NCI-H2171 (cell line): ENCODE measurements at places on chromosomes 11 and 22.
A peak's percentile ranks its signal among the peaks of the same experiment; 100 is the strongest.

GRCh38 chr11:115207166-115207591 is 297.0 kb downstream of the CADM1 start:
- no peak for DNase-seq

- DNase-seq: peak; percentile 85
Measured at GRCh38 chr11:66479394-66480116, 679 bp upstream of the DPP3 start.

- DNase-seq: no peak
Measured at GRCh38 chr22:47295982-47296381, 533.5 kb downstream of the TBC1D22A start.

DNA sequence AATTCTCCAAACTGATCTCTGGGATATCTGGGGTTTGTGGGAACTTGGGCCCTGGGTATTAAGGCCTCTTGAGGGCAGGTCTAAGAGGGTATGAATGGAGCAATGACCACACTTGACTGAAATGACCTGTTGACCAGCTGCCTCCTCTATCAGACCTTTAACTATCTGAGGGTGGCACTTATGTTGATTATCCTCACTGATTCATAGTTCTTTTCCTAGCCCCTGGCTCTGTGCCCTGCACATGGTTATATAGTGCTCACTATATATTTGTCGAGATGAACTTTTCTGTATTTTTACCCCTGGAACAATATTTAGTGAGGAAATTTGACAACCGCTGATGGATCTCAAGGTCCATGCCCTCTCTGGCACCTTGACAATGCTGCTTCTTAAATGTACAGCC is 305.5 kb upstream of the PLET1 start:
- no peak for DNase-seq

DNA sequence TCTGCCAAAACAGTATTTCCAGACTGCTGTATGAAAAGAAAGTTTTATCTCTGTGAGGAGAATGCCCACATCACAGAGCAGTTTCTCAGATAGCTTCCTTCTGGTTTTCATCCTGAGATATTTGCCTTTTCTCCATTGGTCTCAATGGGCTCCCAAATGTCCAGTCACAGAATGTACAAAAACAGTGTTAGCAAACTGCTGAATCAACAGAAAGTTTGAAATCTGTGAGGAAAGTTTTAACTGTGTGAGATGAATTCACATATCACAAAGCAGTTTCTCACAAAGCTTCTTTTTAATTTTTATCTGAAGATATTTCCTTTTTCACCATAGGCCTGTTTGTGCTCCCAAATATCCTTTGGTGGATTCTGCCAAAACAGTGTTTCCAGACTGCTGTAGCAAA is 207.2 kb upstream of the TRIM48 start:
- DNase-seq: no peak

DNA sequence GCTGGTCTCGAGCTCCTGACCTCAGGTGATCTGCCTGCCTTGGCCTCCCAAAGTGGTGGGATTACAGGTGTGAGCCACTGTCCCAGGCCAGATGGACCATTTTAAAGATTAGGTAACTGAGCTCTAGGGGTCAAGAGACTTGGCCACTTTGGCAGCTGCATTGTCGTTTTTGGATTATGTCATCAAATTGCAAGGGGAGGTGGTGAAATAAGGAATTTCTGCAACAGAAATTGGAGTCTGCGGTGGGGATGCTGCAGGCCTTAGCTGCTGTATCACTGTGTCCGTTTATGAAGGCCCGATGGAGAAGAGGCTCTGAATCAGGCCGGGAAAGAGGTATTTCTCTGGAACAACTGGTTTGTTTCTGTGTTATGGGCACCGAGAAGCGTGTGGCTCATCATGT is 34.6 kb downstream of the PTPRJ start:
- DNase-seq: no peak

GRCh38 chr11:75450826-75451821 is 18.1 kb upstream of the KLHL35 start:
- DNase-seq: peak; percentile 73

GRCh38 chr11:129419386-129419785 is 43.7 kb downstream of the BARX2 start:
- no peak for DNase-seq

- DNase-seq: peak; percentile 52
Measured at GRCh38 chr11:76161261-76161961, 44.9 kb downstream of the WNT11 start.

- DNase-seq: no peak
Measured at GRCh38 chr11:58742981-58743880, 11.5 kb upstream of the GLYAT start.

DNA sequence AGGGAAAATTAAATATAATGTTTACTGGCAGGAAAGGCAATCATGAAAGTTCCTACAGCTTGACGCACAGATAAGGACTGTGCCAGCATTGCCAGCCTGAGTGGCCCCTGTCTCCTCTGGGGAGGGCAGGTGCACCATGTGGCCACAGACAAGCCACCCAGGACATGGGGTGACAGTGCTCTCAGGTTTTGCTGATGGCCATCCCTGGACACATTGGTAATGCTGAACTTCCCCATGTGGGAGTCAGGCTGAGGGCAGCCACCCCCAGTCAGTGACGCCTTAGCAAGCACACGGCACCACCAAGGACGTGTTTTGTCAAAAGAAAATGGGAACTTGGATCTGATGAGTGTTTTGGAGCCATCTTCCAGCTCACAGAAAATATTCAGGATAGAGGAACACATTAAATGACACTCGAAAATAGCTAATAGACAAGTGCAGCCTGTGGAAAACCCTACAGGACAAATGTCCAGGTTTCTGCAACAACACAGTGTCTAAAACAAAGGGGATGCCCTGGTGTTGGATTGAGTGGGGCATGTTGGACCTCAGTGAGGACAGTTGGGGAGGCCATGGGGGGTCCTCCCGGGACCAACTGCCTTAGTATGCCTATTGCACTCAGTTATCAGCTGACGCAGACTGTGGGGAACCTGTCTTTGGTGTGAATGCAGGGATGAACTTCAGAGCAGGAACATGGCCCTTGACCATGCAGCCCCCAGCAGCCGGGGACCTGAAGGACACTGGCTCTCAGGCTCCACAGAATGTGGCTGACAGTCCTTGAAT is 1450.5 kb downstream of the BRD1 start:
- no peak for DNase-seq

DNA sequence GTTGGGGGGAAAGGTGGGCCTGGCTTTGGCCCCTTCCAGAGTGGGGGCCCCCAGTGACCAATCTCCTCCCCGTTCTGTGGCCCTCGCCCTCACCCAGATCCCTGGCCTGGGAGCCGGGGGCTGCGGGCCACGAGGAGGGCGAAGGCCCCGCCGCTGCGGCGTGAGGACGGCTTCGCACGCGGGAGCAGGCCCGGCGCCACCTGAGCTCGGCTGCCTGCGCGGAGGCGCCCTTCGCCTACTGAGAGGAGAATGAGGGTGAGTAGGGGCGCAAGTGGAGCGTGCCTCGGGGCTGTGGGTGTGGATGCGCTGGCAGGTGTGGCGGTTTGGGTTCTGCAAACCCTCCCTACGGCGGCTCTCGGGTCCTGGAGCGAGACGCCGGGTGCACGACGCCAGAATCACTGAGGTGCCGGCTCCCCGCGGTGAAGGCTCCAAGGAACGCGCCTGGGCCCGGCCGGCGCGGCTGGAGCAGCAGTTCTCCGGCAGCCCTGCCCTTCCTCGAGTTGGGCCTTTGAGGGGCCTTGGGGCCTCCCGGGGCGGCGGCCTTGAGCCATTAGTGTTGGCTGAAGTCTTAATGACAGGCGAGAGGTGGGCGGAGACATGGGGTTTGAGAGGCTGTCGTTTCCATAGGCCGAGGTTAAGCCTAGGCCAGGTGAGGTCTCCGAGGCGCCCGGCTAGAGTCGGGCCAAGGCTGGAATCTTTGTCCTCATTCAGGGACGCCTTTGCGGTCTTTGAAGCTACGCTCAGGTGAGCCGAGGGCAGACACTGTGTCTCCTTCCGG is 65.3 kb downstream of the CTTN start:
- DNase-seq: no peak

GRCh38 chr22:27310966-27311697 is 490.4 kb downstream of the MN1 start:
- no peak for DNase-seq

DNA sequence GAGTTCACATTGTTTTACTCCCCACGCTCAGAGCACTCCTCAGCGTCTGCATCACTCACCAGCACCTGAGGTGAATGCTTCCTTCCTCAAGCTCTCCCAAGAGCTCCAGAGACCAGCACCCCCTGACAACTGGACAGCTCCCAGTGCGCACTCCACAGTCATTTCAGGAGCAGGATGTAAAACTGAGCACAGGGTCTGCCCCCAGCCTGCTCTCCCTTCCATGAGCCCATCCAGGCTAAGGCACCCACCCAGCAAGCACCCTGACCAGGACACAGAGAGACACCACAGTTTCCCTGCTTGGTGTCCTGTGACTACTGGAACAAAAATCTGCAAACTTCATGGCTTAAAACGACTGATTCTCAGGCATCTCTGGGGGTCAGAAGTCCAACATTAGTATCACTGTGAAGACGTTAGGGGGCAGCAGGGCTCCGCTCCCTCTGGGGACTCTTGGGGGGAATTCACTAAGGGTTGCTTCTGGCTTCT is 3.3 kb downstream of the SCGB1D2 start:
- DNase-seq: no peak

DNA sequence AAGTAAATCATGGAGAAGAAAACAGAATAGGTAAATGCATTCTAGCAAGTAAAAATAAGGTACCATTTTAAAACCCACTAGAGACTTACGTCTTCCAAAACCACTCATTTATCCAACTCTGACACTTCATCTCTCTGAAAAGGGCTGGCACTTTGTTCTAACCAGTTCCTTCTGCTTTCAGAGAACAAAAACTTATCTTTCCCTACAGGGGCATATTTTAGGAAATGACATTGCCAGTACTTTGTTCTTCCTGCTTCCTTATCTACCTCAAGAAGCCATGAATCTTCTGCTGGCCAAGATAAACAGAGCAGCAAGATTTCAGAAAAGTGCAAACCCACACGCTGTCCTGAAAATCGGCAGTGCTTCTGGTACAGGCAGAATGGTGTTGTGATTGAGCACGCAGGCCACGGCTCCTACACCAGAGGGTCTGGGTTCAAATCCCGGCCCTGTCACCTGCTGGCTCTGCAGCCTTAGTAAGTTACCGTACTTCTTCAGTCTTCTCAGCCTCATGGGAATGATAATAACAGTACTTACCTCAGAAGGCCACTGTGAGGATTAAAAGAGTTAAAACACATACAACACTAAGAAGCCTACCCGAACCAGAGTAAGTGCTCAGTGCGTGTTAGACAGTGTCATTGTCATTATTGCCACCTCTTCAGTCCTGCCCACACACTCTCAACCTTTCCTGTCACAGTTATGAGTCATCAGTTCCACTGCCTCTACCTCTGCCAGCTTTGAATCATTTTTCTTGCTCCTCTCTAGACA is 11.0 kb downstream of the MPZL3 start:
- DNase-seq: no peak
